NCI-H2029 (cell line): ENCODE measurements at places on chromosomes 16 and 17.

- DNase-seq = no peak
Measured at GRCh38 chr17:49452201-49452600, 37.5 kb upstream of the PHB1 start.

DNA sequence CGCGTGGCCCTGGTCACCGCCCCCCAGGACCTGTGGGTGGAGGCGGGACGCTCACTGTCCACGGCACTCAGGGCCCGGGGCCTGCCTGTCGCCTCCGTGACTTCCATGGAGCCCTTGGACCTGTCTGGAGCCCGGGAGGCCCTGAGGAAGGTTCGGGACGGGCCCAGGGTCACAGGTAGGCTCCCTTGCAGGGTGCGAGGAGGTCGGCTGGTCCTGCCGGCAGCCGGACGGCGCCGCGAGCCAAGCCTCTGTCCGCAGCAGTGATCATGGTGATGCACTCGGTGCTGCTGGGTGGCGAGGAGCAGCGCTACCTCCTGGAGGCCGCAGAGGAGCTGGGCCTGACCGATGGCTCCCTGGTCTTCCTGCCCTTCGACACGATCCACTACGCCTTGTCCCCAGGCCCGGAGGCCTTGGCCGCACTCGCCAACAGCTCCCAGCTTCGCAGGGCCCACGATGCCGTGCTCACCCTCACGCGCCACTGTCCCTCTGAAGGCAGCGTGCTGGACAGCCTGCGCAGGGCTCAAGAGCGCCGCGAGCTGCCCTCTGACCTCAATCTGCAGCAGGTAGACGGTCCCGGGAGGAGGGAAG lies 1.3 kb downstream of the GUCY2D start:
- DNase-seq = no peak

- no peak for DNase-seq
Measured at GRCh38 chr16:75590920-75591843, 25.0 kb downstream of the GABARAPL2 start.

- no peak for DNase-seq
Measured at GRCh38 chr17:11899537-11899942, 97.7 kb downstream of the ZNF18 start.

DNA sequence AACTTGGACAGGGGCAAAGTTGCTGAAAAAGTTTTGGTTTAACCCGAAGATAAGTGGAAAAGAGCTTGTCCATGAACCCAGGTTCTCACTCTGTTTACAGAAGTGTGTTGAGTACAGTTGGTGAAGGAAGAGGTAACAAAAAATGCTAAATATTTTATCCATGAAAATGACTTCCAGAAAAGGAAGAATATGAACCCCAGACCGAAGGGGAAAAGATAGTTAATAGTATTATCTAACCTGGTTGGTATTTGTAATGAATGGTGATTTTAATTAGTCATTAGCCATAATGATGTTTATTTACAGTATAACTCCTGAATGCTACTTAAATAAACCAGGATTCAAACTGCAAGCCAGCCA lies 574 bp upstream of the TMEM106A start:
- no peak for DNase-seq

- no peak for DNase-seq
Measured at GRCh38 chr17:19337712-19338023, 24.9 kb downstream of the B9D1 start.

GRCh38 chr16:49930841-49931240 lies 74.9 kb upstream of the ZNF423 start:
- DNase-seq = no peak

GRCh38 chr16:83615141-83615952 lies 192.4 kb upstream of the HSBP1 start:
- peak; percentile 28 for DNase-seq

DNA sequence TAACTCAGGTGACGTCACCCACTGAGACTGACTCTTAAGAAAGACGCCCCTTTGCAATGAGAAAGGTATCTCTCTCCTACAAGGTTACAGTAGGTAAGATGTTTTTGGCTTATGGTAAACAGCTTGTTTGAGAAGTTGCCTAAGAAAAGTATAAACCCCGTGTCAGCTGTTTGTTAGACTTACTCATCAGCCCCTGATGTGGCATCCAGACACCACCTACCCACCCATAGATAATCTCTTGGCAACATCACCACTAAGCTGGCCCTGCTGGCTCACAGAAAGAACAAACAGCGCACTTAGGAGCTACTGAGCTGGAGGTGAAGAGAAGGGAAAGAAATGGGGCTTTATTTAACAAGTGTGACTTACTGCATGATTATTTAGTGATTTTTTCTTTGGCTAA lies 121.0 kb downstream of the PARN start:
- no peak for DNase-seq

DNA sequence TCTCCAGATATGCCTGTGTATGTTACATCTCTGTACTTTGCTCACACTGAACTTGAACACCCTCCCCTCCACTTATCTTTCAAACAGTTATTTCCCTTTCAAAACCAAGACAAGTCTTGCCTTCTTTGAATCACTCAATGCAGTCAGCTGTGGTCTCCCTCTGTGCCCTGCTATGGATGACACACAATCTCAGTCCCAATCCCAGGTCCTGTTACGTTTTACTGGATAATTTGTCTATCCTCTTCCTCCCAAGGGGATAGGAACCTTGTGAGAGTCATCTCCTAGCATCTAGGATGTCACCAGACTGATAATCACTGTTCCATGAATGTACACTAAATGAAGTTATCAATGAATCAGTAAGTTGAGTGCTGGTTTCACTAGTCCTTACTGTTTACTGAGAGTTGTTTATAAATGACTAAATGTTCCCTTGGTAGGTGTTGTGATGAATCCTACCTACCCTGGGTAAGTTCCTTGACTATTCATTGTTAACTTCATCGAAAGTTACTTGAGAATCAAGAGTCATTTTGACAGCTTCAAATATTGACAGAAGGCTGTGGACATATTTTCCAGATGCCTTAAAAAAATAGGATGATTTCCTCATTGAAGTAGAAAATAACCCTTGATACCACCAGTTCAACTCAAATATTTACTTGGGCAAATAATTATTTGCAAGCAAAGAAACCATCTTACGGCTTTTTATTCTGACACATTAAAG lies 244.9 kb downstream of the PRKCA start:
- no peak for DNase-seq

GRCh38 chr16:61050547-61050946 lies 985.7 kb downstream of the CDH8 start:
- no peak for DNase-seq
